ENCODE measurements at places on chromosomes 3 and 15.

- no peak for DNase-seq
Observed at GRCh38 chr15:66773129-66773873, 71.3 kb downstream of the SMAD6 start.

DNA sequence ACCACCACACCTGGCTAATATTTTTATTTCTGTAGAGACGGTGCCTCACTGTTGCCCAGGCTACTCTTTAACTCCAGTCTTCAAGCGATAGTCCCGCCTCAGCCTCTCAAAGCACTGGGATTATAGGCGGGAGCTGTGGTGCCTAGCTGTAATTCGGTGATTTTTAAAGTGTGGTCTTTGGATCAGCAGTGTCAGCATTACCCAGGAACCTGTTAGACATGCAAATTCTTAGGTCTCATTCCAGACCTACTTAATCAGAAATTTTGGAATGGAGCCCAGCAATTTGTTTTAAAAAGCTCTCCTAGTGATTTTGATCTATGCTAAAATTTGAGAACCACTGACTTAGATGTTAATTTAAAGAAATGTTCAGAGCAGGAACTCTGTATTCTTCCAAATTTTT is 51.9 kb downstream of the GOLM2 start:
- no peak for DNase-seq

GRCh38 chr3:90069748-90070147 is 962.3 kb downstream of the EPHA3 start:
- DNase-seq: no peak

- no peak for DNase-seq
Observed at GRCh38 chr15:72201391-72201921, 3.9 kb upstream of the GRAMD2A start.

- DNase-seq: no peak
Observed at GRCh38 chr3:152190636-152191183, 78.0 kb upstream of the MBNL1 start.

GRCh38 chr3:9012521-9012920 is 49.2 kb upstream of the RAD18 start:
- DNase-seq: no peak

Data from stimulated activated CD4-positive, alpha-beta T cell treated with anti-CD3 and anti-CD28 coated beads, Interleukin-2, amount 100 ng/mL, for 48 hours (primary cell).